AG09309 (cell line): ENCODE measurements at places on chromosomes 6 and 20.
A peak's percentile ranks its signal among the peaks of the same experiment; 100 is the strongest.

GRCh38 chr6:28597924-28598722 lies 72.4 kb downstream of the GPX5 start:
- no peak for DNase-seq

GRCh38 chr6:68247782-68248181 lies 387.3 kb upstream of the ADGRB3 start:
- DNase-seq = no peak

DNA sequence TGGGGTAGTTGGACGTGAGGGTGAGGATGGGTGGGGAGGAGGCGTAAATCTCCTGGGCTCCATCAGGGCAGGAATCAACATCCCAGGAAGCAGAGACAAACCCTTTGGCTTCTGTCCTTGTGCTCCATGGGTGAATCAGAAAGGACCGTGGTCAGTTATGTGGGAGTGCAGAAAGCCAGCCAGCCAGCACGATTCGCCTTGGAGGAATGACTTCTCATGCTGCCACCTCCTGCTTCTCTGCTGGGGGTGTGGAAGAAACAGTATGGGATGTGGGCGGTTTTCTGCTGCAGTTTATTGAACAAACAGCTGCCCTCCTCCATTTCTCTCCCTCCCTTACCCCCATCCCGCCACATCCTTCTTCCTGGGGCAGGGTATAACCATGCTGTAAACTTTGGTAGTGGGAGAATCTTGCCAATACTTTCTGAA lies 214.5 kb downstream of the SOX4 start:
- DNase-seq = no peak

DNA sequence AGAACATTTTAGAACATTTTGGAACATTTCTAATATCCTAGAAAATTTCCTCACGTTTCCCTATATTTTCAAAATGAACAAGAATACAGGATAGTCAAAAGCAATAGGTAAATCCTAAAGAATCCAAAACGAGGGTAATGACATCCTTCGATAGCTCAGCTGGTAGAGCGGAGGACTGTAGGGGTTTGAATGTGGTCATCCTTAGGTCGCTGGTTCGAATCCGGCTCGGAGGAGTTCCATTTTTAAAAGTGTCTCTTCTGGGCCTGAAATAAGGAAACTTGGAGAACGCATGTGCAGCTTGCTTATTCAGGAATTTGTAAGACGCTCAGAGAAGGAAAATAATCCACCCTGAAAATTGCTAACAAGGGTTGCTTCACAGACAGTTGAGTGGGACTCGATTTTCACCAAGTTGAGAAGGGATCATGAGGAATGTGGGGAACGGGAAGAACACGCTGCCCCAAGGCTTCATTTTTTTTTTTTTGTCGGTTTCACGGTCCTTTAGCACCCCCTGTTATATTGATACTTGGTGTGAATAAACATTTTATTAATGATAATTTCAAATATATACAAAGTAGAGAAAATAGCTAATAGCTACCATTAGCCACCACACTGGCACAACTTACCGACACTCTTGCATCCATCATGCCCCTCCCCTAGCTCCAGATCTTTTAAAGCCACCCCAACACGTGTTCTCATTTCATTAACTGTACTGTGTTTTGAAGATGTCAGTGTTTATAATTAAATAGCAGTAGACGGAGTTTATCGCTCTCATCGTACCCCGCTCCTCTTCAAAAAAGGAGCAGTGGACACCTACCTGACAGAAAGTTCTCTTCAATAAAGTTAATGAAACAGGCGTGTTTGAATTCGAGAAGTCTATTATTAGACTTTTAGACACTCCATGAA lies 1.8 kb upstream of the ABT1 start:
- DNase-seq = peak; percentile 21

DNA sequence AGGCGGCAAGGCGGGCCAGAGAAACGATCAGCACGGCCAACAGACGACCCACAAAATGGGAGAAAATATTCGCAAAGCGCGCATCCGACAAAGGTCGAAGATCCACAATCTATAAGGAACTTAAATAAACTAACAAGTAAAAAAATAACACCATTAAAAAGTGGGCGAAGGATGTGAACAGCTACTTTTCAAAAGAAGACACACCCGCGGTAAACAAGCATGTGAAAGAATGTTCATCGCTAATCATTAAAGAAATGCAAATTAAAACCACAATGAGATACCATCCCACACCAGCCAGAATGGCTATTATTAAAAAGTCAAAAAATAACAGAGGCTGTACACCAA lies 117.8 kb upstream of the SIRPA start:
- DNase-seq = no peak

GRCh38 chr20:53655625-53656292 lies 62.1 kb upstream of the ZNF217 start:
- DNase-seq = no peak

DNA sequence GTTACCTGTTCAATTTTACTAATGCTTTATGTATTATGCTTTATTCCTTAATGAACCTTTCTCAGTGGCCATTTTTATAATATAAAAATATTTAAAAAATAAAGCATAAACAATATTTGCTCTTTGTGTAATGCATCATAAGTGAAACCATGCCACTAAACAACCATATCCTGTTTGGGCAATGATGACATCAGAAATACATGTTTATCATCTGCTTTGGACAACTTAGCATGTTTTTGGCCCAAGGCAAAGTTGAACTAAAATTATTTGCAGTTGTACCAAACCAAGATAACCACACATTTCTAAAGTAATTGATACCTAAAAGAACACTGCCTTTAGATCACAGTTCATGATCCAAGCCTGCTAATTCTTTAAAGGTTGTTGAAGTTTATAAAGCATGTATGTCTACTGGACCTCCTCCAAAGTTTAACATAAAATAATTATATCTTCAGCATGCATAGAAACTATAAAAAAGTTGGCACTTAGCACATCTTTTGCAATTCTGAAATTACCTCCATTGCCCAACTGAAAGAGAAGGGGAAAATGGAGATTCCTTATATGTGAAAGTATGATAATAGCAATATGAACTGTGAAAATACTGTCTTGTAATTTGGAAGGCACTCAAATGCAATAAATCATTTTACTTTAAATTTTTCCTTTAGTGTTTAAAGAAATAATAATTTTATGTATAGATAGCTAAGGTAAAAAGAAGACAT lies 325.6 kb upstream of the RUNX2 start:
- no peak for DNase-seq

DNA sequence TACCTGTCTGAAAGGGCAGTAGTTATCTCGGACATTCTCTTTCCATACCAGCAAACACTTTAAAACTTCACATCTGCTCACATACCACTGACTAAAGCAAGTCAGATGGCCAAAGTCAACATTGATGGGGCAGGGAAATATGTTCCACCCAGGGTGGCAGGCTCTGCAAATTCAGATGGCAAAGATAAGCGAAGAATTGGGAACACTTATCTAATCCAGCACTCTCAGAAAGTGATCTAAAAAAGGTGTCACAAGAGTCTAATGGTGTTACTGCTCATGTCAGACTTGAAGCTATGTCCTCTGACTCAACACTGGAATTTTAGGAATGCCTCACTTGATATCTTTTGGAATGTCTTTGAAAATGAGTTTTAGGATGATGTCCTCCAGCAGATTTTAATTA lies 1086.2 kb downstream of the KIF16B start:
- no peak for DNase-seq

DNA sequence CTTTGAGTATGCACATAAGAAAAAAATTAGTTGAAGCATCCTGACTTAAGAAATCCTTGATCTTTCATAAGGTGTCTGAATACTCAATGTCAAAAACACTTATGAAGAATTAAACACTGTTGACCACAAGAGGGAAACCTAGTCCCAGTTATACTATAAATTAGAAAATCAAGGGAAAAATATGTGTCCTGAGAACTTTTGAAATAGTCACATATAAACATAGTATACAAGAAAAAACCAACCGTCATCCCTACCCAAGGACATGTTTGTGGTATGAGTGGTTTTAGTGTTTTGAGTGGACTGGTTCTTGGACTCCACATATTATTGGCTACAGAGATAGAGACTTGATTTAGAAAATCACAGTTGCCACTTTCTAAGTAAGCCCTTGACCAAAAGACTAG lies 7.6 kb upstream of the HLA-DRA start:
- no peak for DNase-seq

- no peak for DNase-seq
Measured at GRCh38 chr20:10669843-10670446, 3.9 kb downstream of the JAG1 start.

DNA sequence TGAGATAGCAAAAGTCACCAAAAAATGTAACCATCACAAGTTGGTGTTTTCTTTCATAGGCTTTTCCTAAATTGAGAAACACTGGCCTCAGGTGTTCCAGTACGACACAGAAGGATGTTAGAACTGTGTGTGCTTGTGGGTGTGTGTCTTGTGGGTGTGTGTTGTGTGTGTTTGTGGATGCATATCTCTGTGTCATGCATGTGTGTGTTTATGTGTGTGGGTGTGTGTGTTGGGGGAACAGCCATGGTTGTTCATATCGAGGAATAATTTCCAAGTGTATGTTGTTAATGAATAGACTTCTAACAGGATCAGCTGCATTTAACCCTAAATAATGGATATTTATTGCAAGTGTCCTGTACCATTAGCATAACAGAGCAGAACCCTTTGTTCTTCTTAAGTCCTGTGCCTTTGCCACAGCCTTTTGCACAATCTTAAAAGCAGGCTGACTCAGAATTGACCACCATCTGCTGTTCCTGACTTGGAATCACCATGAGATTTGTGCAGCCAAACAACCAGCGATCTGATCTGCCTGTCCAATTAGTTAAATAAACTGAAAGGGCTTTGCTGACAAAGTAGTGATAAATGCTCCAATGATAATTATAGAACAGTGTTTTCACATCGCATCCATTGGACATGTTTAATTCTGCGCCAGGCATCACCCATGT lies 7.6 kb downstream of the CD93 start:
- no peak for DNase-seq

- no peak for DNase-seq
Measured at GRCh38 chr6:28588666-28589065, 63.0 kb downstream of the GPX5 start.

- no peak for DNase-seq
Measured at GRCh38 chr6:65199683-65200082, 507.3 kb downstream of the EYS start.
